ENCODE measurements at places on chromosomes 1 and 21.

- no peak for DNase-seq
Observed at GRCh38 chr1:8822373-8823294, 5.2 kb upstream of the RERE start.

- no peak for DNase-seq
Observed at GRCh38 chr1:218164111-218164929, 120.8 kb upstream of the RRP15 start.

- DNase-seq: no peak
Observed at GRCh38 chr1:161013488-161014230, 7.3 kb downstream of the F11R start.

DNA sequence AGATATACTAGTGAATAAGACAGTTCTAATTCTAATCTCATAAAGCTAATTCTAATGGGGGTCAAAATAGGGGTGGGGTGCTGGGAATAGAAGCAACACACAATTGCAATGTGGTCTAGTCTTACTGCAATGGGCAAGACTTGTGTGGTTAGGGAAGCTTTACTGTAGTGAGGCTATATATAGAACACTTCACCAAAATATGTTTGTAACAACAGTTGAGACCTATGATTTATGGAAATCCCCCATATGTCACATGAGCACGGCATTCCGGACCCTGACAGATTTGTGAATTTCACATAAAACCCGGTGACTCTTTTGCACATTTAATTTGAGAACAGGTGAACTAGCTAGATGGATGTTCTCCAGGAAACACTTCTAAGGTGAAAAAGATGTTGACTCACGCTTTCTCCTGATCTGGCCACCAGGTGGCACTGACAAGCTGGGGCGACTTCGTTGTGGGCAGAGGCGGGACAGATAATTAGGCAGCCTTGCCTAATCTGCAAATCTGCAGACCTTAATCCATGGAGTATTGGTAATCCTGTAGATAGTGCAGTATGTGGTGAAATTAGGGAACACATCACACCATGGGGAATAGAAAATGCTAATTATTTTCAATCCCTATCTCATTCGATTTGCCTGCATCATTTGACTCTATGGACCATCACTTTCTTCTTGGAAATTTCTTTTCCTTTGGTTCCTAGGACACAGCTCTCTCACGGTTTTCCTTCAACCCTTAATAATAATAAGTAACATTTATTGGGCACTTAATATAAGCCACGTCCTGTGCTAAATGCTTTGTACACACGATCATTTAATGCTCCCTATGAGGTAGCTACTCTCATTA lies 37.7 kb downstream of the KIAA0040 start:
- peak; percentile 54 for DNase-seq

- no peak for DNase-seq
Observed at GRCh38 chr21:34640858-34641257, 25.9 kb upstream of the RCAN1 start.

DNA sequence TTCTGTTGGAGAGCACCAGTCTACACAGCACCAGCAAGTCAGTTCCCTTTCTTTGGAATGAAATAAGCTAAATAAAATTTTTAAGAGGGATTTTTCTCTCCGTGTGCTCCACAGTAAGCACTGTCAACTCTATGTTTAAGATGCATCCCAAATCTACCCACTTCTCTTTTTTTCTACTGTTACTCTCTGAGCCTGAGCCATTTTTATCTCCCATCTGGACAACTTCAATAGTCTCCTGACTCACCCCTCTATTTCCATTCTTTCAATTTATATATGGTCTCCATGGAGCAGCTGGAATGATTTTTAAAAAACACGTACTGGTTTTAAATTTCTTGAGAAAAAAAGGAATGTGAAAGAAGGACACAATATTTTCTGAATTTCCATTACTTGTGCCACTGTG lies 24.7 kb upstream of the CCT8 start:
- no peak for DNase-seq

DNA sequence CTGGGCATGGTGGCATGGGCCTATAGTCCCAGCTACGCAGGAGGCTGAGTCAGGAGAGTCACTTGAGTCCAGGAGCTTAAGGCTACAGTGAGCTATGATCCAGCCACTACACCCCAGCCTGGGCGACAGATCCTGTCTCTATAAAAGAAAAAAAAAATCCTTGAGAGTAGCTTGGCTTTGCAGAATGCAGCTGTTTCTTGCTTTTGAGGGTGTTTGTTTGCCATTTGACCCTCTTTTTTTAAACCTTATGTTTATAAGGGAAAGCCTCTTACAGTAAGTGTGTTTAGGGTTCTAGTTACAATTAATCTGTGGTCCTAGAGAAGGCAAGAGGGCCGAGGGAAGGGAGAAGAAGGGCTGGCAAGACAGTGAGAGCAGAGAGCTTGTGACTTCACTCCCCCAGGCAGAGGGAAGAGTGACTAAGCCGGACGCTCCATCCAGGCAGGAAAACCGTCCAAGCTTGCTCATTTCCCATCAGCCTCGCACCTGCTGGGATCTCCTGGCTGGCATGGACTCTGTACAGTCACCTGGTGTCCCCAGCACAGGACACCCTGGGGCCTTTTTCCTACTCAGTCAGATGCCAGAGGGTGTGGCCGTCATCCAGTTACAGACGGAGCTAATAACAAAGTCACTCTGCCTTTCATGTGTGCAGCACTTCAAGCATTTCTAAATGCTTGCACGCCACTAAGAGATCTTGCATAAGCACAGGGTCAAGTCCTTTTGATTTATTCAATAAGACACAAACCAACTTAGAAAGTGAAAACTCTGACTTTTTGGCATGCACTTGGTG lies 55.5 kb upstream of the PSEN2 start:
- no peak for DNase-seq

- no peak for DNase-seq
Observed at GRCh38 chr1:204282761-204283221, 69.0 kb upstream of the GOLT1A start.

Measured in iPS DF 6.9 (cell line).